ENCODE measurements at places on chromosomes 6 and 20.
A peak's percentile ranks its signal among the peaks of the same experiment; 100 is the strongest.

DNA sequence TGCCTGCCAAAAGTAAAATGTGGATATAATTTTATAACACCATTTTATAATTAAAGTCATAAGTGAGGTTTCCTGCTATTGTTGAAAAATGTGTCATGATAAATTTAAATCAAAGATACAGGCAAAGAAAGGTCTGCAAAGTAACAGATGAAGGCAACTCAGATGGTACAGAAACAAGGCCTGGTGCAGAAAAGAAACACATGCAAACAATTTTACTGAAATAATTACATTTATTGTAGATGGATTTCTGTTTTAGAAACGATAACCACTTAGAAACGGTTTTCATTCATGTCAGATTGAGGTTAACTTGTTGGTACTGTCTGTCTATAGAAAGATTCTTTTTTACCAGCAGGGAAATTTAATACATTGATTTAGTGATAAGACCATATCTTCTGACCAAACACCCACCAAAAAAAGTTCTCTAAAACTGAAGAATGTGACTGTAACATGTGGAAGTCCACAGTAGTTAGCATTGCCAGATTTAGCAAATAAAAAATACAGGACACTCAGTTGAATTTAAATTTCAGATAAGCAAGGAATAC lies 105.5 kb upstream of the FERMT1 start:
- H3K4me1 ChIP-seq, result no peaks in the 10 kb centered on the region
- no peak overlapping the region for H3K27ac ChIP-seq
- no peaks in the 10 kb centered on the region for H3K36me3 ChIP-seq
- no peak for DNase-seq
- no peaks in the 10 kb centered on the region for H3K27me3 ChIP-seq

DNA sequence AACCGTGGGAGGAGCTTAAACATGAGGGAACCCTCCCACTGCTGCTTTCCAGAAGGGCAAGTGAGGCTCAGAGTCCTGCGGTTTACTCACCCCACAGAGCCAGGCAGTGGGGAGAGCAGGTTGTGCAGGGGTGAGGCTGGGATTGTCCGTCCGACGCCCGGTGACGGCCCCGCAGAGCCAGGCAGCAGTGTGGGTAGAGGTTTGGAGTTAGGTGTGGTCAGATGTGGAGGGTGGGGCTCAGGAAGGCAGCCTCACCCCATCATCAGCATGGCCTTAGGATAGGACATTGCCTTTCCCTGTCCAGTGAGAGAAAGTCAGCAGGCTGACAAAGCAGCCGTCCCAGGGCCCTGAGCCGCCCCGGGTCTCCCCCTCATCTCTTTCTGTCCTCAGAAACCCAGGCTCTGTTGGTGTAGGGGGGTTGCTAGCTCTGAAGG lies 234.6 kb downstream of the DLL1 start:
- no peaks in the 10 kb centered on the region for H3K4me1 ChIP-seq
- no peaks in the 10 kb centered on the region for H3K27me3 ChIP-seq
- H3K36me3 ChIP-seq, result no peaks in the 10 kb centered on the region
- no peak overlapping the region for H3K27ac ChIP-seq
- H3K4me3 ChIP-seq, result no peak overlapping the region

- peak; percentile 94 for DNase-seq
- no peaks in the 10 kb centered on the region for H3K27me3 ChIP-seq
- H3K4me3 ChIP-seq, result no peak overlapping the region
- no peak overlapping the region for H3K27ac ChIP-seq
- peaks cover 24% of the 10 kb centered on the region for H3K4me1 ChIP-seq
These were observed 3.8 kb upstream of the RANBP9 start for GRCh38 chr6:13715444-13715883.

- no peak for DNase-seq
- no peaks in the 10 kb centered on the region for H3K4me1 ChIP-seq
- no peak overlapping the region for H3K4me3 ChIP-seq
- no peaks in the 10 kb centered on the region for H3K27me3 ChIP-seq
- no peak overlapping the region for H3K27ac ChIP-seq
These were observed 55.1 kb upstream of the FBXL4 start for GRCh38 chr6:99002831-99003230.
